ENCODE measurements at places on chromosomes 1 and 21.

GRCh38 chr21:18161841-18162240, 82.8 kb upstream of the CHODL start:
- DNase-seq, result no peak

GRCh38 chr21:31447505-31447904, 103.4 kb upstream of the TIAM1 start:
- no peak for DNase-seq

GRCh38 chr1:41724248-41724647, 194.5 kb downstream of the HIVEP3 start:
- DNase-seq, result no peak

- no peak for DNase-seq
These were observed 107.9 kb upstream of the ZP4 start for GRCh38 chr1:237998581-237998980.

DNA sequence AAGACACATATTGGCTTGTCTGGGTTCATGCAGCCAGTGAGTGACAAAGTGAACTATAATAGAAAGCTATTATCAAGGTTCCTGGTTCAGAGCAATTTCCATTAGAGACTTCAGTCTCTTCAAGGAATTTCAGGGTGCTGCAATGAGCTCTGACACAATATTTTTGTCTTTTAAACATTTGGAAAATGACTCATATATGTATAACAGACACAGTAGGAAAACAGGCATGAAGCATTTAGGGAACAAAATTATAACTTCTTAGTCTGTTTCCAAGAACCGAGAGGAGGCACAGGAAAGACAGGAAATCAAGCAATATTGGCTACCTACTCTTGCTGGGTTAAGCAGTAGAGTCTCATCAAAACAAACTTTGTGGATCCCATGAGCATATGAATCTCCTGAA, 170.4 kb downstream of the PTPRC start:
- DNase-seq, result no peak

GRCh38 chr1:214857716-214858115, 224.8 kb upstream of the KCNK2 start:
- no peak for DNase-seq

DNA sequence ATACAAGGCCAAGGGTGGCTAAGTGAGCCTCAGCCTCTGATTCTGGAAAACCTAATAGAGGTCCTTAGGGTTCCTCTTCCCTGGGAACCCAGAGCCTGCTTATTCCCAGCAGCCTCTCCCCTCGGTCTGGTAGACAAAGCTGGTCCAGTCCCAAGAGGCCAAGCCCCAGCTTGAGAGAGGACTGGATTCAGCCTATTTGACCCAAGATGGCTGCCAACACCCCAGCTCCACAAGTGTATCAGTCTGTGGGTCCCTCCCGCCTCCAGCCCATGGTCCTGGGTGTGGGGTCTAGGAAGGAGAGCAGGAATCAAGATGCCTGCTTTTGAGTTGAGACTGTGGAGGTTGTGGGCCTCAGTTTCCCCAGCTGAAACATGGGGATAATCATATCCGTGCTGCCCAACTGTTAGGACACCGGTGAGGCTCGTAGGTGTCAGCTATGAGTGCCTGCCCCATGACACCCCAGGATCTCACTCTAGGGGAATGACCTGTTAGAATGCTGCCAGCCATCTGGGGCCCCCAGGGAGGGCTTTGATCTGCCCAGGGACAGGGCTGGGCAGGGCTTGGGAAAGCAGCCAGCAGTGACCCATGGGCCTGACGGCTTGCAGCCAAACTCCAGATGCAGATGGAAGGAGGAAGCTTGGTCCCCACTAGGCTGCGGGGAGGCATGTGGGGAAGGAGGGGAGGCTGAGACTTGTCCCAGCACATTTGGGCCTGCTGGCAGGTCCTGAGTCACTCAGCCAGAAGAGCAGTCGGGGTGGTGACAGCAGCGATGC, 45.4 kb downstream of the NUAK2 start:
- no peak for DNase-seq

GRCh38 chr21:36756527-36756926, 57.6 kb downstream of the SIM2 start:
- no peak for DNase-seq

DNA sequence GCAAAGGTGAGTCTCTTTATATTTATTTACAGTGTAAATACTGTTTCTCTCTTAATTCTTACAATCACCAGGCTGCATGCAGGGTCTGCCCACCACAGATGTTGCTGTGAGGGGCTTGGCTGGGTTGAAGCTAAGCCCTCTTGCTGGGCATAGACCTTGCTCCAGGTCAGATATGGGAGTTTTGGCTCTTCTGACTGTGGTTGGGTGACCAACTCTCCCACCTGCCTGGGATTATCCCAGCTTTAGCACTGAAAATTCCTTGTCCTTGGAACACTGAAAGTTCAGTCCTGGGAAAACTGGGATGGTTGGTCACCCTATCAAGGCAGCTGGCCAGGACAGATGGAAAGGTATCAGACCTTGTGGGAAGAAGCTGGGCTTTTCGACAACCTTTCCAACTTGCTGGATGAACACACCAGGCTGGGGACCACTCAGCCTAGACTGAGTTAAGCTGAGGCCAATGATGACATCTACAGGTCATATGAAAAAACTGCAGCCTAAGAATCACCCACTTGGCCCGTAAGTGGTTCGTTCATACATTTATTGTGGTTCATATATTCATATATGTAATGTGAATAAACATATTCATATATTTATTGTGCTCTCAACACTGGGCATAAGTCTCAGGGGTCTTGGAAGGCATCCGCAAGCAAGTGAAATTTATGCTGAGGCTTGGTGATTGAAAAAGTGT, 26.6 kb upstream of the HPDL start:
- peak; percentile 40 for DNase-seq

DNA sequence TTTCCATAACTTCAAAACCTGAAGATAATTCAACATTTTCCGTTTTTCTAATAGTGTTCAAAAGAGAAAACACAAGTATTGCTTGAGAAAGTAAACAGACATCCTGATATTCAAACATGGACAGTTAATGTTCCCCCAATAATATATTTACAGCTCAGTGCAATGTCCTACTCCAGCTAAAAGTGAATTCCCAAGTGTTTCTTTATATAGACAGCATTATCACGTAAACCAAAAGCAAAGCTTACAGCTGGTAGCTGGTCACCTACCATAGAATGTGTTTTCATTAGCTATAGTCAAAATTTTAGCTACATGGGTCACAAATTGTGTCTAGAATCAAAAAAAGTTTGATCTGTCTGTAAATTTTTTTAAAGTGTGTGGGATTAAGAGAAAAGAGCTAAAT, 34.9 kb downstream of the WLS start:
- no peak for DNase-seq

- no peak for DNase-seq
These were observed 2.5 kb upstream of the TFAP2E start for GRCh38 chr1:35570589-35571137.

DNA sequence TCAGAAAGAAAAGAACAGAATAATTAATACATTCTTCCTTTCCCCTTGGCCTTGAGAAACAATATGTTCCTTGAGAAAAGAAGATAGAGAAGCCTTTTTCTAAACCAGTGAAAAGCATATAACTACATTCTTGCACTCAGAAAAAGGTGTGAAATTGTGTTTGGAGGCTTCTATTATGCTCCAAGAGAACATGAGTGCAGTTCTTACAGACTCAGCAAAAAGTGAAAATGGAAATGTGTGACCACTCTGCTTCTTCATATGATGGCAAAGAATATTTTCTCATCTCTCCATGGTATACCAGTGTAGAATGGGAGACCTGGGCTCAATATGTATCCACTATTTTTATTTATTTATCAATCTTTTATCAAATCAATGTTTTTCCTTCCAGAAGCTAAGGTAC, 43.2 kb downstream of the ALG14 start:
- no peak for DNase-seq

DNA sequence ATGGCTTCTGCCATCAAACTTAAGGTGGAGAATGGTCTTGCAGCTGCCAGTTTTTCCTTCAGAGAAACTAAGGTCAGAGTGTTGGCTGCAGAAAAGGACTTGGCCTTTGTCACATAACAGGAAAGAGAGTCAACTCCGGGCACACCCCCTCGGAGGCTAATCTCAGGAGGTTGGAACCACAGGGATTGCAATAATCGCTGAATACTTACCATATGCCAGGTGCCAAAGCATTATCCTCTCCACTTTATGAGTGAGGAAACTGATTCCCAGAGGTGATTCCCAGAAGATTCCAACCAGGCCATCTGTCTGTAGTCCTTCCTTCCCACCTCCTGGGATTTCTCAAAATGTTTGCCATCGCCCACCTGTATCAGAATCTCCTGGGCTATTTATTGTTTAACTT, 54.0 kb downstream of the LACTBL1 start:
- DNase-seq, result no peak

GRCh38 chr1:32051706-32052105, 21.0 kb upstream of the TMEM39B start:
- no peak for DNase-seq

DNA sequence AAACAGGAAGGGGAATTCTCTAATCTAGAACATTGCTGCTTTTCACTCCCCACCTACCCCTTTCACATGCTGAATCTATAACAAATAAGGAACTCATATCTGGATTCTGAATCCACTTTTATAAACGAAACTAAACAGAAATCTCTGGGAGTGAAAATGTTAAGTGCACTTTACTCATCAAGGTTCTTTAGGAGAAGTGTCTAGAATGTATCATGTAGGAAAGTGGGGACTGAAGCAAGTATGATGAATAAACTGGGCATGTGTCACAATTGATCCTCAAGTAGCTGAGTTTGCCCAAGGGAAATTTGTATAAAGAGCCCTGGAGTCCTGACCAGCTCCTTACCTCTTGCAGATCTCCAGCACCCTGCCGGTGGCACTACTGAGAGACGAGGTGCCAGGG, 19.8 kb downstream of the AVPR1B start:
- DNase-seq, result no peak
